ENCODE measurements at places on chromosomes 1 and 21. TPM values are rescaled to one million over a fixed set of nuclear protein-coding genes. Genes with fewer than 3 reads are reported as not detected.

GCSAML gene
- total RNA-seq = 0.27 TPM

- no peaks in the 10 kb centered on the region for H3K27me3 ChIP-seq
- no peak overlapping the region for H3K4me3 ChIP-seq
- DNase-seq = no peak
- H3K4me1 ChIP-seq = peaks cover 22% of the 10 kb centered on the region
- peaks cover 46% of the 10 kb centered on the region for H3K36me3 ChIP-seq
These were observed 9.3 kb downstream of the WDR77 start for GRCh38 chr1:111439461-111440351.

GRCh38 chr1:192118881-192119405 lies 39.3 kb upstream of the RGS18 start:
- no peaks in the 10 kb centered on the region for H3K27me3 ChIP-seq
- H3K27ac ChIP-seq = no peak overlapping the region
- H3K4me1 ChIP-seq = no peaks in the 10 kb centered on the region
- H3K36me3 ChIP-seq = no peaks in the 10 kb centered on the region
- no peak overlapping the region for H3K4me3 ChIP-seq

- no peak overlapping the region for H3K4me3 ChIP-seq
- peaks cover 37% of the 10 kb centered on the region for H3K36me3 ChIP-seq
- H3K27ac ChIP-seq = no peak overlapping the region
- no peak for DNase-seq
- H3K27me3 ChIP-seq = no peaks in the 10 kb centered on the region
These were observed 17.0 kb downstream of the MAP7D1 start for GRCh38 chr1:36172983-36173382.

All from activated CD8-positive, alpha-beta T cell treated with anti-CD3 and anti-CD28 coated beads for 36 hours (primary cell).